Subcutaneous preadipocyte (primary cell): ENCODE measurements at places on chromosomes 3 and 15. TPM values are rescaled to one million over a fixed set of nuclear protein-coding genes. Genes with fewer than 3 reads are reported as not detected.

GASK1A gene
- total RNA-seq = 0.39 and 0.73 TPM in 2 replicates

FAM107A gene
- total RNA-seq = under 0.01 TPM in 1 of 2 replicates, not detected in the other

ZNF860 gene
- total RNA-seq = under 0.01 and 0.59 TPM in 2 replicates

ACAN gene
- total RNA-seq = not detected in 2 replicates

SCN11A gene
- under 0.01 TPM in 1 of 2 replicates, not detected in the other for total RNA-seq

SKOR1 gene
- total RNA-seq = under 0.01 TPM in 2 replicates
